ENCODE measurements at places on chromosomes 13 and 19. TPM values are rescaled to one million over a fixed set of nuclear protein-coding genes. Genes with fewer than 3 reads are reported as not detected.

PRR36 gene
- not detected for total RNA-seq

MATK gene
- total RNA-seq, result under 0.01 TPM

ZNF571 gene
- 1.6 TPM for total RNA-seq

DNAAF3 gene
- total RNA-seq, result 0.32 TPM

GRCh38 chr13:46166947-46167610 lies 14.9 kb downstream of the LCP1 start:
- no peak for DNase-seq

DNA sequence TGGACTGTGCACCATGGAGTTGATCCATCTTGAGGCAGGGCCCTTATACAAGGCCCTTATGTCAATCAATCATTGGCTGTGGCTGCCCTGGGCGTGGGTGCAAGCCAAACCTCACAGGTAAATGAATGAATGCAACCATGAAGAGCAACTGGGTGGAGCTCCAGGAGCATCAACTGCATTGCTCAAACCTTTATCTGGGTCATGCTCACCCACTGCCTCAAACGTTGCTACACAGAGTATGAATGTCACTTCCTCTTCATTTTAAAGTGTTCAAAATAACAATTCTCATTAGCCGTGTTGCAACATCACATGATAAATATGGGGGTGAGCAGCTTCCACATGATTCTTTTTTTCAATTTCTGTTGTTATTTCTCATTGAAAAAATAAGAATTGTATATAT lies 6.4 kb upstream of the ZNF333 start:
- DNase-seq, result no peak

DNA sequence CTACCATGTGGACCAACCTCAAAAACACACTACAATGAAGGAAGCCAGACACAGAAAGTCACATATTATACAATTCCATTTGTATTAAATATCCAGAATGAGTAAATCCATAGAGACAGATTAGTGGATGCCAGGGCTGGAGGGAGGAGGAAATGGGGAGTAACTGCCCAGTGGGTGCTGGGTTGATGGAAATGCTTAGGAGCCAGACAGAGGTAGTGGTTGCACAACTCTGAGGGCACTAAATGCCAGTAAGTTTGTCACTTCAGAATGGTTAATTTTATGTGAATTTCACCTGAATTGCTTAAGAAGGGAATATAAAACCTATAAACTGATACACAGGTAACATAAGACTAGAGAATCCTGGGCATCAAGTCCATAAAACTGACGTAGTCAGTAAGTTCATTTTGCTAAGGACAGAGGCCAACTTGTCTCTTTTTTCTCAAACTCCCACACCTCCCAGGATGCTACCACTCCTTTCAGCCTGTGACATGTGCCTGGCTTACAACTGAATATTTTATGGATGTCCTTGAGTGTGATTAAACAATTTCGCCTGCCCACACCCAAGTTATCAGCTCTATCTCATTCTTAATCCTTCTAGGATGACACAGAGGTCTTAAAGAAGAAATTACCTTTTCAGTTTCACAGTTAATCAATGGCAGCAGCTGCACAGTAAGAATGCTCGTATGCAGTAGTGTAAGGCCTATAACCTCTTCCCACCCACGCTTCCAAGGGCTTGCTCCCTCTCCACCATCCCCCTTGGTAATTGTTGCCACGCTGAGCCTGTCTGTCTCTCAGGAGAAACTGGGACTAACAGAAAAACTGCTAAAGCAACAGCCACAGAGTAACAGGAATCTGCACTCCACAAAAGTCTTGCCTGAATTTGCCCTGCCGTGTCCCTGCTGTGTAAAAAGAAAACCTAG lies 5.9 kb upstream of the MLNR start:
- DNase-seq, result no peak

- no peak for DNase-seq
Measured at GRCh38 chr13:60990032-60990733, 425.5 kb downstream of the PCDH20 start.

DNA sequence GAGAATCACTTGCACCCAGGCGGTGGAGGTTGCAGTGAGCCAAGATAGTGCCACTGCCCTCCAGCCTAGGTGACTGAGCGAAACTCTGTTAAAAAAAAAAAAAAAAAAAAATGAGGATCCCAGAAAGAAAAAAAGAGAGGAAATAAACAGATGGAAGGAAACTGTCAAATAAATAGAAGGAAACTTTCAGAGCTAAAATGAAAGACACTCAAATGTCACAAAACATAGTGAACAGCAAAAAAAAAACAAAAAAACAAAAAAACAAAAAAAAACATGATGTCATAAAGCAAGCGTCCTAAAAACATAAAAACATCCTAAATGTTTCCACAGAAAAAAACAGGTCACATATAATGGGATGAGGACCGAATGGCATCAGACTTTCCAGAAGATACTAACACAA lies 15.0 kb downstream of the MLLT1 start:
- DNase-seq, result no peak

GRCh38 chr13:80436571-80437169 lies 95.7 kb upstream of the SPRY2 start:
- no peak for DNase-seq

DNA sequence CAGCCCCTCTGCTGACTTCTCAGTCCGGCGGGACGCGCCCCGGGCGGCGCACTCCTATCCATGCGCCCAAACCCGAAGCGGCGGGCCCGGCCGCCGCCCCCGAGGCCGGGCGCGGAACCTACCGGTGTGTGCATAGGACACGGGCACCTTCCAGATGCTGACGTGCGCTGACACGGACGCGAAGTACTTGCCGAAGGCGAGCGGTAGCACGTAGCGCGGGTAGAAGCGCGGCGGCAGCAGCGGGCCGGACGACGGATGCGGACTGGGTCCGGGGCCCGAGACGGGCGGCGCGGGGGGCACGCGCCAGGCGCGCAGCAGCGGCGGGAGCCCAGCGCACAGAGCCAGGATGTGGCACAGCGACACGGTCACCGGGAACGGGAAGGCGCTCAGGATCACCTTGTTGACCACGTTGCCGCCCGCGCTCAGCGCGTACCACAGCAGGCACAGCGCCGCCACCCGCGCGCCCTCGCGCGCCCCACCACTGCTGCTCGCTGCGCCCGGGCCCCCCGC lies 338 bp downstream of the SLC35E1 start:
- no peak for DNase-seq

DNA sequence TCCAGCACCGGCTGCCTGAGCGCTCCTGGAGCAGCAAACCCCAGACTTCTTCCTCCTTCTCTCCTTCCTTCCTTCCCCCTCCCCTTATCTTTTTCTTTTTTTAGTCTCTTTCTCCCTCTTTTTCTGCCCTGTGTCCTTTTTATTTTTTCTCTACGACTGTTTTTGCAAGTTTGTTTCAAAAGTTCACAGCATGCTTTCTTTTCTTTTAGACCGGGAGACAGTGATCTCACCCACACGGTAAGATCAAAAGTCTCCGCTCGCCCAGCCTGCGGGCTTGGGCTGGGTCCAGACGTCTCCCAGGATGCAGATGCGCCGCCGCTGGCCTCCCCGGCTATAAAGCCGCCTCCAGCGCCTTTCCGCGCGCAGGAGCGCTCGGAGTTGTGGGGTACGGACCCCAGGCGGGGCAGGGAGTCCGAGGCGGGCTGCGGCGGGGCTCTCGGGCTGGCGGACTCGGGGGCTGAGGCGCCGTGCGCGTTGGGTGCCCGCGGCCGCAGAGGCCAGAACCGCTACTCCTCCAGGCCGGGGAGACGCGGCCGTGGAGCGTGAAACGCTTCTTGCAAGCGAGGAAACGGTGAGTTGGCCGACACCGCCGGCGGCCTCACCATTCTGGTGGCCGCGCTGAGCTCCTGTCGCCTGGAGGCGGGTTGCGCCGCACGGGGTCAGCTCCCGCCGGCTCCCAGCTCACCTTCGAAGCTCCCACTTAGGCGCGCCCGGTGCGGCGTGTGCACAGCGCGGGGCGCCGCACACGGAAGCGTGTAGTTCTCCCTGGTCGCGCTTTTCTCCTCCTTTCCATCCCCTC lies 2.0 kb upstream of the TSHZ3 start:
- no peak for DNase-seq

GRCh38 chr19:17579661-17580244 lies 24.3 kb downstream of the COLGALT1 start:
- no peak for DNase-seq

- no peak for DNase-seq
Measured at GRCh38 chr13:46341112-46341711, 45.8 kb downstream of the RUBCNL start.

GRCh38 chr19:55831846-55832245 lies at the start of gene NLRP11:
Gene NLRP11 (minus strand): TSS chr19:55831999. CDS start chr19:55818174, 13,825 bp downstream.
- DNase-seq, result no peak
